NCI-H187 treated with DMSO at 0.1 percent for 48 hours (cell line): ENCODE measurements at places on chromosomes 6 and 20.

- no peak for DNase-seq
These were observed 41.1 kb downstream of the MC3R start for GRCh38 chr20:56289652-56290051.

GRCh38 chr6:168343239-168344150 is 23.9 kb upstream of the DACT2 start:
- DNase-seq = no peak

- DNase-seq = no peak
These were observed 46.0 kb upstream of the TOP1 start for GRCh38 chr20:40982415-40983145.

GRCh38 chr6:144341831-144342527 is 56.8 kb downstream of the UTRN start:
- DNase-seq = no peak

DNA sequence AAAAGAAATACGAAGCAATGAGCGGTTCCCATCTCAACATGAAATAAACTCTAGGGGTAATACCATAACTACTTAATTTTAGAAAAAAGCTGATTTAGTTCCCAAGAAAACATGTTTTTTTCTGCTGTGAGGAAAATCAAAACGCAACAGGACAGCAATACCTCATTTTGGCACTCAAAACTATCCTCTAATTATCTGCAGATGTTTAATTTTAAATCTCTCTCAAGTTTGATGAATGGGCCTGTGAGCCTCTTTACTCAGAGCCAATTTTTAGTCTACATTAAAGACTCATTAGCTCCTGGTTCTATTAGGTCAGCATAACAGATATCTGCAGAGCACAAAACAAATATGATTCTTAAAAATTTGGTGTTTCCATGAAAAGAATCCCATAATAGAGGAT is 28.1 kb downstream of the RNF24 start:
- DNase-seq = no peak

GRCh38 chr6:132131758-132132157 is 180.6 kb upstream of the CCN2 start:
- DNase-seq = no peak

DNA sequence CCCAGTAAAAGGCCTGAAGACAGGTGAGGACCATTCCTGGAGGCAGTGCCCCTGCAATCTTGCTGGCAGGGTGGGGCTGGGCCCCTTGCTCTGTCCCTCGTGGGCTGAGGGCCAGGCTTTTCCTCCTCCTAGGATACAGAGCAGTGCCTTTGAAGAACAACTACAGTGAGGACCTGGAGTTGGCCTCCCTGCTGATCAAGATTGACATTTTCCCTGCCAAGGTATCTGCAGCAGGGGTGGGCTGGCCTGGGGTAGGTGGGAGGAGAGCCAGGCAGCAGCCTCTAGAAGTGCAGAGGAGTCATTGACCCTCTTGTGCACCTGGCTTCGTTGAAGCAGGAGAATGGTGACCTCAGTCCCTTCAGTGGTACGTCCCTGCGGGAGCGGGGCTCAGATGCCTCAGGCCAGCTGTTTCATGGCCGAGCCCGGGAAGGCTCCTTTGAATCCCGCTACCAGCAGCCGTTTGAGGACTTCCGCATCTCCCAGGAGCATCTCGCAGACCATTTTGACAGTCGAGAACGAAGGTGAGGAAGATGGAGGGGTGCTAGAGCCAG is 36.5 kb downstream of the PLCG1 start:
- DNase-seq = no peak

DNA sequence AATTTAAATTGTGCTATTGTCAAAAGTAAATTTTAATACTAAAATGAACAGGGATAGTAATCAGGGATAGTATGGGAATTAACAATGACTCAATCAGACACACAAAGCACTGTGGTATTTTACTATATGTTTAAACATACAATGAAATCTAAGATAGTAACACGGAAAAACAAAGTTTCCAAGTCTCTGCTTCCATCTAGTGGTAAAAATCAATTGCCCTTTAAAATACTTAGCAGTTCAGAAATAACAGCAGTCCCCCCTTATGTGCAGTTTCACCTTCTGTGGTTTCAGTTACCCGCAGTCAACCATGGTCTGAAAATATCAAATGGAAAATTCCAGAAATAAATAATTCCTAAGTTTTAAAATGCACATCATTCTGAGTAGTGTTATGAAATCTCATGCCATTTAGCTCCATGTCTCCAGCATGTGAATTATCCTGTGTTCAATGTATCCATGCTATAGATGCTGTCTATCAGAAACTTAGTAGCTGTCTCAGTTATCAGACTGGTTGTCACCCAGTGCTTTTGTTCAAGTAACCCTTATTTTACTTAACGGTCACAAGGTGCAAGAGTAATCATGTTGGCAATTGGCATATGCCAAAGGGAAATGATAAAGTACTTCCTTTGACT is 58.5 kb downstream of the AHI1 start:
- DNase-seq = no peak
